Left hindlimb (tissue), 1 donor: ENCODE measurements at places on chromosomes 4 and X.

DNA sequence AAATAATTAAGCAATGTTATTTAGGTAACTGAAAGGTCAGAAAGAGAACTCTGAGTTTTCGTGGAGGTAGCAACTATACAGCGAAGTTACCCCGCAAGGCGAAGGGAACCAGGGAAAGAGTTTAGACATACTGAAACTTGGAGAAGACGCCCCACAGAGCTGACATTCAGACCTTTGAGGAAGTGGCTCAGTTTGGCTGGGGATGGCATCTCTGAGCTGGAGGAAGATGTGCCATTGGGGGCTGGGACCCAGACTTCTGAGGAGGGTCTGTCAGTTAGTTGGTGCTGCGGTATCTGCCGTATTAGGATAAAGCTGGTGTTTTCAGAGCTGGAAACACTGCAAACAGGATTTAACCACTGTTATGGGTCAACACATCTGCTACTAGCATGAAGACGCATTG lies 156.6 kb downstream of the ANKRD50 start:
- no peak for DNase-seq

- no peak for DNase-seq
Observed at GRCh38 chrX:10900585-10901289, 210.4 kb upstream of the HCCS start.

GRCh38 chrX:120462370-120462769 lies 6.7 kb downstream of the LAMP2 start:
- DNase-seq: no peak

DNA sequence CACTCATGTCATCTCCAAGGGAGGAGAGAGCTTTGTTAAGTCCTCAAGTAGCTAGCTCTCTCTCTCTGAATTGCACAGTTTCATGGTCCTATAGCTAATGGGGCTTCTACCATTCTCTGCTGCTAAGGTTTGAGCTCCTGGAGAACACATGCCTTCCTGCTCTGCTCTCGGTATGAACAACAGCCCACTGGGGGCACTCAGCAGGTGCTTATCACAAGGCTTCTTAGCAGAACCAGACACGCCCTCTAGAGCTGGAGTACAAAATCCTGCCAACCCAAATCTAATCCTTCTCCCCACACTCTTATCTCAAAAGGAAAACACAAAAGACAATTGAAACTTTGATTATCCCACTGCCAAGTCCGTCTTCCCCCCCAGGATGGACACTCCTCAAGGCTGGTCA lies 176.5 kb downstream of the HS3ST1 start:
- DNase-seq: no peak

GRCh38 chr4:139745111-139745639 lies 79.6 kb downstream of the MGST2 start:
- no peak for DNase-seq

DNA sequence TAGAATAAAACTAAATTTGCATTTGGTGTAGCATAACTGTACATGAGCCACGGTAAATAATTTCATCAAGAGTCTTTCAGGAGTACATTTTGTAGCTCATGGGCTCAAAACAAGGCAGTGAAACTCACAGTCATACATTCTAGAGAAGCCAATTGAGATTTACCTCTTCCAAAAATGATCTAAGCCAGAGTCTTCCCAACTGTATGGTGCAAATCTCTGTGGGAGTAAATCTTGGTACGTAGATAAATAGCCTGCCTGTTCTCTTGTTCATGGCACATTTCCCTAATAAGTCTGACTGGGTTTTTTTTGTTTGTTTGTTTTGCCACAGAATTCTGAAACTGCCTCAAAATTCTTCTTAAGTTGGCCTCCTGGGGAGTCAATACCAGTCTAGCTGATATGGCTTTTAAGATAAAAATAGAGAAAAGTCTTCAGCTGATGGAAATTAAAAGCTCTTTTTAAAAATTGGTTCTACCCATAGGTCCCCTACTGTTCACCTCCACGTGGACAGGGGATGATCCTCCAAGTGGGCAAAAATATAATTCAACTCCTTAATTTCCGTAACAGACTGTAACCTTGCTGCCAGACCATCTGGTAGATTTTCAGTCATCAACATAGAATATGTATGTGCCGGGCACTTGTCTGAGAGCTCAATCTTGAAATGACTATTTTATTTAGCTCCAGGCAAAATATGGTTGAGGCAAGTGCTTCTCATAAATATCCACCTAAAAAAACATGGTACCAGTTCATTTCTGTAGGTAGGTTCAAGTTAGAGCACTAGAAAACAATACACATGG lies 365.4 kb downstream of the PDHA2 start:
- no peak for DNase-seq

GRCh38 chr4:6193399-6193798 lies 7.0 kb downstream of the JAKMIP1 start:
- no peak for DNase-seq

DNA sequence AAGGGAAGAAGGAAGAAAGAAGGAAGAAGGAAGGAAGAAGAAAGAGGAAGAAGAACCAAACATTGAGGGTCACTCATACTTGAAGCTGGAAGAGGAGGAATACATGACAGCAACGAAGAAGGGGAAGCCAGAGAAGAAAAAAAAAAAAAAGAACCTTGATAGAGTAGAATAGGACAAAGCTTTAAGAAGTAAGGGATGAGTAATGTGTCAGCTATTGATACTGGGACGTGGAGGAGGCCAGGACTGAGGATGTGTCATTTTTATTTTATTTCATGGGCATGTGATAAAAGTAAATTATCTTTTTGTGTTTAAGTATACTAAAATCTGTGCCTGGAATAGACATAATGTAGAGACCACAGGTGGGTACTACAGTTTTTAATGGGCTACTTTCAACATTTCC lies 6.4 kb downstream of the EDA2R start:
- DNase-seq: no peak
